ENCODE measurements at places on chromosomes 2 and 18.

GRCh38 chr2:113895301-113895700 lies 5.4 kb downstream of the ACTR3 start:
- DNase-seq, result no peak

GRCh38 chr2:30503007-30503694 lies 56.1 kb downstream of the LCLAT1 start:
- no peak for DNase-seq

GRCh38 chr2:204470178-204470620 lies 75.1 kb upstream of the PARD3B start:
- no peak for DNase-seq

GRCh38 chr18:44817831-44818473 lies 137.3 kb downstream of the SETBP1 start:
- DNase-seq, result no peak

DNA sequence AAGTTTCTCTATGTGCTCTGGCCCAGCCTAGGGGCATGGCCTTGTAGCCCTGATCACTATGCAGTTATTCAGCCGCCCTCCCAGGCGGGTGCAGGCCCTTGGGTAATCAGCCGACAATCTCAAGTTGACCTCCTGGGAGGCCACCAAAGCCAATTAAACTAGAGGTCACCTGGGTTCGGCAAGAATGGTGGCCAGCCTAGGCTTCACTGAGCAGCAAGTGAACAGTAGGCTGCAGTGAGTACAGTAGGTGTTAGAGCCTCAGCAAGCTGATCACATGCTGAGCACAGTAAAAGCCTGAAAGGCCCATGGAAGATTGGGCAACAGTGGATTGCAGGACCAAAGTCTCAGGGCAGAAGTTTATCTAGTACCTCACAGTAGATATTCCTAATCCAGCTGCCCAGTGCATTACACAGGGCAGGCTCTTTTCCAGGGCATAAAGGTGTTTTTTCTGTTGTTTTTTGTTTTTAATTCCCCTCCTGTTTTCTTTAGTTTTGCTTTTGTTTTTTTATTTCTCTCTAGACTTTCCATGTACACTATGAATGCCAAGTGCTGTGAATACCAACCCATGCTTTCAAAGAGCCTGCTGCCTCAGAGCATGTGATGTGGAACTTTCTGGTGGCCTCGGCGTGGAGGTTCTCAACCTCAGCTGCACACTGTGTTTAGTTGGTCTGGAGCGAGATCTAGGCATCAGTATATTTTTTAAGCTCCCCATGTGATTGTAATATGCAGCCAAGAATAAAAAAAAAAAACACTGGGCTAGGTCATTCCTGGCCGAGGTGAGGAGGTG lies 55.9 kb upstream of the ATL2 start:
- DNase-seq, result no peak

DNA sequence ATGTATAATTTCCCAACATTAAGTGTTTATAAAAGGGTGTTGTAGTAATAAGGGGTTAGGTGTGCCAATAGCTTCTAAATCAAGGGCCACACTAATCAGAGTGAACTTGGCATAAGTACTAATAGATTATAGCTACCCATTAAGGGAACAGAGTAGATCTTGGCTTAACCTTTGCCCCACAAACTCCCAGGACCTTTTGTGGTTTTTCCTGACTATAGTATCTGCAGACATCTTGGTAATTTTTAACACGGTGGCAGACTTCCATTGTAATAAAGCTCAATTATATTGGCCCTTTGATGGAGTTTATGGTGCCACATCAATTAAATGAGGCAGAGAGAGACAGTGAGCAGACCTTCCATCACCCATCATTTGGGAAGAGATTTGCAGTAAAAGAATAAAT lies 358.5 kb upstream of the HNRNPA3 start:
- DNase-seq, result no peak
